Naive thymus-derived CD8-positive, alpha-beta T cell (primary cell): ENCODE measurements at places on chromosomes 3 and 15. TPM values are rescaled to one million over a fixed set of nuclear protein-coding genes. Genes with fewer than 3 reads are reported as not detected.
A peak's percentile ranks its signal among the peaks of the same experiment; 100 is the strongest.

The SLC27A2 gene
- not detected for polyA plus RNA-seq

DNA sequence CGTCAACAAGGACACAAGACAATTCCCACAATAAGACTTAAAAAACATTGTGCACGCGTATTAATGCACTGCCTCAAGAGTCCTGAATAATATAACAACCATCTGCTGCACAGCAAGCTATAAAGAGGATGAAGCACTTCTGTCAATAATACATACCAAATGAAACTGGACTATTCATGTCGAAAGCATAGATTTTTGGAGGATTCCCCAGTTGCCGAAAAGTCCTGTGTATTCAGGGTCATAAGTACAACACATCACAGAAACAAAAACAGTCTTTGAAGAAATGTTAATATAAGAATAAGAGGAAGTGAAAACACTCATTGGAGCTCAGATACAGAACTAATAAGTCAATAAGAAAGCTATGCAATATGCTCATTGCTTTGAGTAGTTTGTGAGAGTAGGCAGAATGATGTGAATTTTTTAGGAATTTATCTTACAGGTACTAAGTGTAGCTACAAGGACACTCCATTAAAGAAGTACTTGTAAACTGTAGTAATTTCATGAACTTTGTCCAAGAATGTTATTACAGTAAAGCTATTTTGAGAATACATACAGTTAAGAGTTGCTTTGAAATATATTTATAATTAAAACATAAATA, 31.6 kb downstream of the CBLB start:
- H3K36me3 ChIP-seq = peaks cover 33% of the 10 kb centered on the region
- no peak for DNase-seq
- no peaks in the 10 kb centered on the region for H3K27me3 ChIP-seq
- peak overlapping the region; percentile 75 for H3K27ac ChIP-seq

The LRRIQ4 gene
- not detected for polyA plus RNA-seq

GRCh38 chr15:84983711-84984110, 2.1 kb downstream of the PDE8A start:
- peak overlapping the region; percentile 97 for H3K27ac ChIP-seq
- peaks cover 49% of the 10 kb centered on the region for H3K4me1 ChIP-seq
- peak overlapping the region; percentile 95 for H3K4me3 ChIP-seq
- no peaks in the 10 kb centered on the region for H3K27me3 ChIP-seq
- no peak for DNase-seq

The SQOR gene
- 68.3 TPM for polyA plus RNA-seq

The SOX2 gene
- not detected for polyA plus RNA-seq

- H3K27me3 ChIP-seq = no peaks in the 10 kb centered on the region
- H3K36me3 ChIP-seq = peaks cover 4% of the 10 kb centered on the region
- DNase-seq = no peak
- peaks cover 20% of the 10 kb centered on the region for H3K4me1 ChIP-seq
- peak overlapping the region; percentile 93 for H3K27ac ChIP-seq
These were observed 1.5 kb upstream of the EEFSEC start for GRCh38 chr3:128151758-128152274.

DNA sequence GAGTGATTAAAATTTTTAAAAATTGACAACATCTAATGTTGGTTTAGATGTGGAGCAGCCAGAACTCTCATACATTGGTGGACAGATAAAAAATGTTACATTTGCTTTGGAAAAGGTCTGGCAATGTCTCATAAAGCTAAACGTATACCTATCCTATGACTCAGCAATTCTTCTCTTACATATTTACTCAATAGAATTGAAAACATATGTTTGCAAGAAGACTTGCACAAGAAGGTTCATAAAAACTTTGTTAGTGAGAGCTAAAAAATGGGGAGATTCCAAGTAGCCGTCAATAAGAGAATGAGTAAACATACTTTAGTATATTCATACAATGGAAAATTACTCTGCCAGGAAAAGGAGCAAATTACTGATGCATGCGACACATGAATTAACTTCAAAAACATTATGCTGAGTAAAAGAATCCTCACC, 30.0 kb downstream of the MASP1 start:
- H3K4me3 ChIP-seq = no peak overlapping the region
- peaks cover 13% of the 10 kb centered on the region for H3K27me3 ChIP-seq
- H3K4me1 ChIP-seq = no peaks in the 10 kb centered on the region
- no peak overlapping the region for H3K27ac ChIP-seq
- H3K36me3 ChIP-seq = no peaks in the 10 kb centered on the region
- no peak for DNase-seq

- H3K4me1 ChIP-seq = no peaks in the 10 kb centered on the region
- no peak overlapping the region for H3K4me3 ChIP-seq
- peaks cover 13% of the 10 kb centered on the region for H3K27me3 ChIP-seq
- H3K36me3 ChIP-seq = no peaks in the 10 kb centered on the region
- no peak overlapping the region for H3K27ac ChIP-seq
These were observed 30.2 kb upstream of the CFAP161 start for GRCh38 chr15:81103857-81104256.

GRCh38 chr15:62706317-62706716, 336.2 kb upstream of the TPM1 start:
- DNase-seq = no peak
- H3K27me3 ChIP-seq = no peaks in the 10 kb centered on the region
- H3K4me3 ChIP-seq = no peak overlapping the region
- no peak overlapping the region for H3K27ac ChIP-seq
- no peaks in the 10 kb centered on the region for H3K4me1 ChIP-seq

The ACAP2 gene
- 36.7 TPM for polyA plus RNA-seq

GRCh38 chr3:111895071-111895470, 36.0 kb downstream of the PHLDB2 start:
- no peak for DNase-seq
- H3K4me3 ChIP-seq = no peak overlapping the region
- H3K27me3 ChIP-seq = no peaks in the 10 kb centered on the region

The SLC22A13 gene
- polyA plus RNA-seq = not detected

GRCh38 chr15:36601497-36601932, 22.1 kb downstream of the CDIN1 start:
- H3K27me3 ChIP-seq = no peaks in the 10 kb centered on the region
- peaks cover 18% of the 10 kb centered on the region for H3K4me1 ChIP-seq
- no peak for DNase-seq
- no peak overlapping the region for H3K4me3 ChIP-seq
- H3K36me3 ChIP-seq = no peaks in the 10 kb centered on the region

DNA sequence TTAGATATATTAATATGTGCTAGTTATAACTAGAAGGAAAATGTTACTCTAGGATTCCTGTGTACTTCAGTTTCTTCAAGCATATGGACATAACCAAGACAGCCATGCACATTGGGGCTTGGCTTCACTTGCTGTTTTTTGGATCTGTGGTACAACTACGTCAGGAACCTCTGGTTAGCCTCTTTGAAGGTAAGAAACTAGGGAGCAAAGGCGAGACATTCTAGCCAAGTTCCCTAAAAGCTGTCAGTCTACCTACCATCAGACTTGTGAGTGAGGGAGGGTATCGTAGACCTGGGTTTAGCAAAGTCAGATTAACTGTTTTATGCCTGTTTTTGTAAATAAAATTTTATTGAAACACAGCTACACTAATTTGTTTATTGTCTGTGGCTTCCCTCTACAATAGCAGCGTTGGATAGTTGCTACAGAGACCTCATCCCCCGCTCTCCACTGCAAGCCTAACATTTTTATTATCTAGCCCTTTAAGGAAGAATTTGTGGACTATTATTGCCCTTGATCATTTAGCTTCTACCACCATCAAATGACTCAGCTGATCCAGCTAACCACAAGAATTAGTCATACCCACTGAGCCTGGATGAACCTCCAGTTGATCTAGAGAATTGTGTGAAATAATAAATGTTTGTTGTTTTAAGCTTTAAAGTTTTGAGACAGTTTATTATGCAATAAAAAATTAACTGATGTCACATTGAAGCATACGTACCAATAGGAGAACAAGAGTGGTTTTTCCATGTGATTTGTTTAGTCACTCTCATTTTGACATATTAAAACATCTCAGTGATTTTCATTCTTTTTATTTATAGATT, 58.1 kb downstream of the RSRC1 start:
- peaks cover 5% of the 10 kb centered on the region for H3K36me3 ChIP-seq
- H3K27ac ChIP-seq = no peak overlapping the region
- no peak overlapping the region for H3K4me3 ChIP-seq
- DNase-seq = no peak
- peaks cover 8% of the 10 kb centered on the region for H3K4me1 ChIP-seq

DNA sequence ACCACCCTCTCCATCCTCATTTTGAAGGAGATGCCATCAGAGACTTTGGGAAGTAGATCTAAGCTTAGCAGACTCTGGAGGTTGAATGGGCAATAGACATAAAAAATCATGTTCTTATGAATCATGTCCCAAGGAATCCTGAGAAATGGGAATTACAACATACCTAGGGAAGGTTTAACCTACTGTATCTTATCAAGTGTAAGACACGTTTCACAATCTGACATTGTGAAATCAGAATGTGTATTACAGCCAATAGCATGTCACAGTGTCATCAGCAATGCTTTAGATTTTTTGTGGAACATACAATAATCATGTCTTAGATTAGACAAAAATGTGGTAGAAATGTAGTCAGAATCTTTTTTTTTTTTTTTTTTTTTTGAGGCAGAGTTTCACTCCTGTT, 332.4 kb upstream of the TLE3 start:
- no peak overlapping the region for H3K27ac ChIP-seq
- H3K4me3 ChIP-seq = no peak overlapping the region

- H3K4me3 ChIP-seq = no peak overlapping the region
- DNase-seq = no peak
- H3K4me1 ChIP-seq = no peaks in the 10 kb centered on the region
- H3K36me3 ChIP-seq = no peaks in the 10 kb centered on the region
- H3K27me3 ChIP-seq = no peaks in the 10 kb centered on the region
- H3K27ac ChIP-seq = no peak overlapping the region
These were observed 392.4 kb upstream of the ALCAM start for GRCh38 chr3:104974316-104974715.

GRCh38 chr15:48478581-48478980, 147.4 kb downstream of the DUT start:
- H3K4me1 ChIP-seq = no peaks in the 10 kb centered on the region
- no peaks in the 10 kb centered on the region for H3K27me3 ChIP-seq
- no peaks in the 10 kb centered on the region for H3K36me3 ChIP-seq
- no peak overlapping the region for H3K4me3 ChIP-seq
- no peak for DNase-seq

GRCh38 chr15:40095371-40096093, 13.1 kb downstream of the BMF start:
- H3K4me3 ChIP-seq = no peak overlapping the region
- H3K27ac ChIP-seq = peak overlapping the region; percentile 91
- no peaks in the 10 kb centered on the region for H3K36me3 ChIP-seq

The ZCWPW2 gene
- polyA plus RNA-seq = 0.68 TPM

The KBTBD13 gene
- polyA plus RNA-seq = not detected

DNA sequence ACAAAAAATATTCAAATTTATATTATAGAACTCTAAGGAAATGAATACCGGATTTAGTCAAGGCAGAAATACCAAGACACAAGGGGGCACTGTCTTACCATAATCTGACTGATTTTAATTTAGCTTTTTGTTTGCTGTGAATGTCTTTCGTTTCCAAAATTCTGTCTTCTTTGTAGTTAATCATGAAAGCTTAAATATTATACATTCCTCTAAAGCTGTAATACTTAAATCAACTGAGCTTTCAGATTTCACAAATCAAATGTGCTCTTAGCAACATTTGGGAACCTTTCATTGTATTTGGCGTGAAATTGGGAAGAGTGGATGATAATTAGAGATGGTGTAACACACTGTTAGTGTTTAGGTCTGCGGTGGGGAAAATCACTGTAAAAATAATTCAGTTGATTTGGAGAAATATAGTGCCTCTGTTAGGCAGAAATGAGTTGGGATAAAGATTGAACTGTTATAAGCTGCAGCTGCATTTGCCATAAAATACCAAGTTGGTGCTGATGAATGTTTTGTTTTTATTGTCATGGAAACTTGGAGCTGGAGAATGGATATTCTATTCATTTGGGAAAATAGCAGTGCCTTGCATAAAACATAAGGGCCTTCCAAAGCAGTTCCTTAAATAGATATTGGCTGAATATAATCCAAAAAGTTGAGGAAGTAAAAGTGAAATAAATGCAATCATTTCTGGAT, 228.2 kb downstream of the TCF12 start:
- no peak for DNase-seq
- no peak overlapping the region for H3K27ac ChIP-seq
- H3K4me3 ChIP-seq = no peak overlapping the region
- peaks cover 25% of the 10 kb centered on the region for H3K36me3 ChIP-seq
- H3K27me3 ChIP-seq = no peaks in the 10 kb centered on the region

DNA sequence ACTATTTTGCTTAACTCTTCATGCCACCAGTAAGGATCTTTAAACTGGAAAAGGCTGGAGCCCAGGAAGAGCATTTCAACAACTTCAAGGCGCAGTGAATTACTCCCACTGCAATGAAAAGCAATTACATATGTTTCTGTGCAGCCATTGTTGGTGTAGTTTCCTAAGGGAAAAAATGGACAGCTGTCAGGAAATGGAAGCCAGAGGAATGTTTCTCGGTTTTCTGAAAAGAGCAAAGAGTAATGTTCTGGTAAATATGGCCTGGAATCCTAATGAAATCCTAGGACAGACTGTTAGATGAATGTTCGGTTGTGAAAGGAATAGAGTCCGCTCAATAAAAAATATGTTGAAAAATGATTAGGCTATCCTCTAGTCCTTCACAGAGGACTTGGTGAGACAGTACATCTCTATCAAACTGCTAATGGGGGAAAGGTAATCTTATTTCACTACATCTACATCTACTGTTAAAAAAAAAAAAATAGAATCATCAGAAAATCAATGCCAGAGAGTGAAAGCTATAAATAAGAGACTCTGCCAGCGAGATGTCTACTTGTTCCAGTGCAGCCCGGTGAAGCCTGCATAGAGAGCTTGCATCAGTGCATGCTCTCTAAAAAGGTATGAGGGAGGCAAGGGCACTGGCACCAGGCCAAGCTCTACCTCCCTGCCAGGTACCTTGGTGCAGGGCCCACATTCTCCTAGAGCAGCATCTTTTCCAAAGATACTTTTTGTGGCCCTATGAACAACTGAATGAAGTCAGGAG, 68.2 kb upstream of the TJP1 start:
- peaks cover 36% of the 10 kb centered on the region for H3K27me3 ChIP-seq
- peaks cover under 1% of the 10 kb centered on the region for H3K36me3 ChIP-seq
- H3K27ac ChIP-seq = no peak overlapping the region

GRCh38 chr3:140902791-140903190, 38.8 kb upstream of the SLC25A36 start:
- DNase-seq = no peak
- H3K27me3 ChIP-seq = peaks cover 4% of the 10 kb centered on the region
- no peak overlapping the region for H3K4me3 ChIP-seq
- no peaks in the 10 kb centered on the region for H3K36me3 ChIP-seq
- H3K4me1 ChIP-seq = peaks cover 3% of the 10 kb centered on the region

DNA sequence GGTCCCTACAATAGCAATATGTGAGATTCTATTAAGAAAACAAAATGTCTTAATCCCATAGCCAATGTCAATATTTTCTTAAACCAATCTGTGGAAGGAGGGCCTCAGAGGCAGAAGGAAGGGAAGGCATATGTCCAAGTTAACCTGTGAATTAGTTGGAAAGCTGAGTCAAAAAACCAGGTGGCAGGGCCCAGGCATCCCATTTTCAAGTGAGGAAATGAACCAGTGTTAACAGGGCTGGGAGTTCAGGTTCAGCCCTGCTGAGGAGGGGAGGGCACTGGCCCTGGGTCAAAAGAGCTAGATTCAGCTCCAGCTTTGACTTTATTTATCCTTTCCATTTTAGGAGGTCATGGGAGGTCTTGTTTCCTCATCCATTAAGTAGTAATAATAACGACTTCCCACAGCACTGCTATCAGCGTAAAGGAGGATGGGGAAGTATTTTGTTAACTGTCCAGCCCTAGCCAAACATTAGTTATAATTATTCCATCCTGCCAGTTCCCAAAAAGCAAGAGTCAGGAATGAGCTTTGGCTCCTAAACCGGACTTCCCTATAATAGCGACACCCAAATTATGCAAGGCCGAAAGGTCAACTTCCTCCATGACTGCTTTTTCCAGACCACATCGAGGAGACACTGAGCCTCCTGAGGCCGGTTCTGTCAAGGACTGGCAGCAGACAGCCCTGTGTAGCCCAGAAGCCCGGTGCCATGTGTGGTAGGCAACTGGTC, 3.2 kb downstream of the MASP1 start:
- H3K4me1 ChIP-seq = no peaks in the 10 kb centered on the region
- H3K36me3 ChIP-seq = no peaks in the 10 kb centered on the region
